Activated T-cell treated with anti-CD3 and anti-CD28 coated beads for 24 hours (primary cell): ENCODE measurements at places on chromosomes 4 and X.

DNA sequence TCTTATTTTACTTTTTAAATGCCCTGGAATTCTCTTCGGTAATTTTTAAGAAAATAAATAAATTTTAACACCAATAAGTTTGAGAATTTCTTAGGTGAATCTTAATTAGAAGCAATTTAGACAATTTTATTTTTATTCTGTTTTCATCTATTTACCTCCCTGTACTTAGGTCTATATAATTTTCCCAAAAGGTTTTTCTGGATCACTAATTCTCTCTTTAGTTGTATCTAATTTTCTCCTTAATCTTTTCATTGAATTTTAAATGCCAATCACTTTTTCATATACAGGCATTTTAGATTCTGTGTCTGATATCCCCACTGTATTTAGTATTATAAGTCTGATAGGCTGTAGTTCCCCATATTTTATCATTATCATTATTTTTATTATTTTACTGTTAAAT lies 845.3 kb downstream of the TRIML1 start:
- DNase-seq: no peak

- no peak for DNase-seq
Observed at GRCh38 chr4:3158841-3159240, 84.4 kb downstream of the HTT start.

DNA sequence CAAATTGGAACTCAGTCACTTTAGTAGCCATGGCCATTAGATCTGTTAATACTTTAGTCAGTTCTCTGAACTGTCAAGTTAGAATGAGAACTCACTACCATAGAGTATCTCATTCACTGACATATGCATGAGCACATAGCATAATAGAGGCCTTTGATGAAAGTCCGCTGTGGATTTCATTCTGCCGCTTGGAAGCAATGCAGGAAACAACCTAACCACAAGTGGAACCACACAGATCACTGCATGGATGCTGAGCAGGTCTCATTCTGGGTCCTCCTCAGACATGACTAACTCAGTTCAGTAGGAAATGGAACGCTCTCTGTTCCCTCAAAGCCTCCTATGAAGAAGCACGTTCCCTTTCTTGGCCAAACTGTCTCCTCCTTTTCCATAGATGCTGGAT lies 1624.8 kb upstream of the TENM3 start:
- DNase-seq: no peak

DNA sequence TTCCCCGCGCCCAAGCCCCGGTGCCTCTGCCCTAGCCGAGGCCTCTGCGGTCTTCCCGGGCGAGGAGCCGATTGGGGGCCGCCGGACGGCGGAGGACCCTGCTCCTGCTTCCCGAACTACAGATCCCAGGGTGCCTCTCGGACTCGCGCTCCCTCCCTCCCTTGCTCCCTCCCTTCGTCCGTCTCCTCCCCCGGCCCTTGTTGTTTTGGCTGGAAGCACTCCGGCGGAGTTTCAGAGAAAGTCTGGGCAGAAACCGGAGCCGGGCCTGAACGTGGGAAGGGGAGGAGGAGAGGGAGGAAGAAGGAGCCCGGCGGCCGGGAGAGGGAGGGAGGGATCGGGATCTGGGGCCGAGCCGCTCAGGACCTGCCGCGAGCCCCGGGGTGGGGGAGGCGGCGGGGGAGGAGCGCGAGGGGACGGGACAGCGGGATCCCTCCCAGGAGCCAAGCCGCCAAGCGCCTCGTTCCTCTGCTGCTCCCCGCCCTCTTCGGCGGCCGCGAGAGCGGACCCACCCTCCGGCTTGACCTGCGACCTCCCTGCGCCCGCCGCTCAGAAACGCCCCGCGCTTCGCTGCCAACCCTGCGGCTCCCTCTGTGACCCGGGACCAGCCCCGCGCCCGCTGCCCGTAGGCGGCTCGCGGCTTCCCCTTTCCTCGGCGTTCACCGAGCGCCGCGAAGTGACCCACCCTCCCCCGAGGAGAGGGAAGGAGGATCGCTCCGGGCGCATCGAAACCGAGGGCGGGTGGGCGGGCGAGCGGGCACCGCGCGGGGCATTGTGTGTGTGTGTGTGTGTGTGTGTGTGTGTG lies 496 bp upstream of the GAB1 start:
- DNase-seq: no peak

DNA sequence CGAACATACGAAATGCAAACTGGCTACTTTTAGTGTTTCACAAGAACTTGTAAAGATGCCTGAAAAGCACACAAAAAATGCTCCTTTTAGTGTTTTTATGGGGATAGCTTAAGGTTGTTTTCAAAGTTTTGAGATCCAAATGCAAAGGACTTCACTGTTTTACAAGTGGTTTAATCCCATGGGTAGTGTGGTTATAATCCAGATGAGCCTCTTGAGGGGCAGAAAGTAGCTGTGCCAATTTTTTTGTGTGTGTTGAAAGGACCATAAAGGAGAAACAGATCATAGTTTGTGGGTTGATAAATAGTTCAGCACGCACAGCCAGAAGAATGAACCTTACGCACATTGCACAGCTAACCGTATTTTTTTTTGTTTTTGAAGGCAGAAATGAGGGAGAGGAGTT lies 126.9 kb upstream of the GIMD1 start:
- DNase-seq: no peak
